ENCODE measurements at places on chromosomes 5 and 9. TPM values are rescaled to one million over a fixed set of nuclear protein-coding genes. Genes with fewer than 3 reads are reported as not detected.

The ADGRV1 gene
- 0.21 TPM for total RNA-seq

The CYLC2 gene
- total RNA-seq = not detected

DNA sequence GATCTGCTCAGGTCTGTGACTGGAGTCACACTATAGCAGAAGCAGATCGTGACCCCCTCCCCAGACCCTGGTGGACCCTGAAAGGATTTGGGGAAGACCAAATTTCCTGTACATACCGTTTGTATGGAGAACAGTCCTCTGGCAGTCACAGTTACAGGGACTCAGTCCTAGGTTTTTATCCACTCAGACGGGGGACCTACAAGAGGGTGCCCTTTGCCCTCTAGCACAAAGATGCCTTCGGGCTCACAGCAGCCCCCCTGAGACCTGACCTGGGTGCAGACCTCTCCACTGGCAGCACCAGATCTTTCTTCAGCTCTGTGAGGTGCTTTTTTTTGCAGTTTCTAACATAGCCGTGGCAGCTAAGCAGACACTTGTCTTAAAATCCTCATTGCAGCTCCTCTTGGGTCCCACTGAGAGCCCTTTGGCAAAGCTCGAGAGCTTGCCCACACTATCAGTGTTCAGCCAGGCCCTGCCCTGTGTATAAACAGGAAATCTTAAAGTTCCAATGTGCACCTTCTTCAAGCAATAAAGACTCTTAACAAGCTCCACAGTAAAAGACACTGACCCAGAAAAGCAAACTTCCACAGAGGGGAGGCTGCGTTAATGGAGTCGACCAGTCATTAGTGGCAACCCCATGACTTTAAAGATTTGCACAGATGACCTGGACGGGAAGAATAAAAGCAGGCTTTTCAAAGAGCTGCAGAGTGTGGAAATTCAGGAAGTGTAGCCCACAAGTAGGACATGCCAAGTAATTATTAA, 71.8 kb upstream of the LHFPL2 start:
- H3K4me3 ChIP-seq = no peak overlapping the region
- H3K4me1 ChIP-seq = no peaks in the 10 kb centered on the region
- no peak for DNase-seq
- H3K36me3 ChIP-seq = no peaks in the 10 kb centered on the region

GRCh38 chr5:142492781-142493281, 168.0 kb upstream of the SPRY4 start:
- H3K36me3 ChIP-seq = no peaks in the 10 kb centered on the region
- H3K4me1 ChIP-seq = no peaks in the 10 kb centered on the region
- no peaks in the 10 kb centered on the region for H3K27me3 ChIP-seq
- DNase-seq = no peak

DNA sequence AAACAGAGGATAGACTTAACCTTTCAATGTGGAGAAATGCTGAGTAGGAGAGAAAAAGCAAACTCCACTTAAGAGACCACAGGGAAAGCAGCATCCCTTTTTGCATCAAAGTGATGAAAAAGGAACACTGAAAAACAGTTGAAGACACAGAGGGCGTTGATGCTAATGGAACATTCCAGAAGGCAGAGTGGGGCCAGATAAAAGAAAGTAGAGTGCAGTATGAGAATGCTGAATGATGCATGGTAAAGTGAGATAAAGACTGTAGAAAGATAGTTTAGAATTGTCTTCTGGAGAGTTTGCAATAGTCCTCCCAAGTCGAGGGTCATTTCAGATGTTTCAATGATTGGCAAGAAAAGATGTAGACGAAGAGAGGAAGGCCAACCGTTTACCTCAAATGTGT, 574.3 kb downstream of the PRR16 start:
- H3K27ac ChIP-seq = no peak overlapping the region
- H3K36me3 ChIP-seq = no peaks in the 10 kb centered on the region
- no peaks in the 10 kb centered on the region for H3K4me1 ChIP-seq
- no peak for DNase-seq
- H3K27me3 ChIP-seq = no peaks in the 10 kb centered on the region

GRCh38 chr9:87137718-87138117, 190.4 kb upstream of the GAS1 start:
- peaks cover 5% of the 10 kb centered on the region for H3K27me3 ChIP-seq
- H3K4me1 ChIP-seq = no peaks in the 10 kb centered on the region
- no peak for DNase-seq
- H3K36me3 ChIP-seq = no peaks in the 10 kb centered on the region
- no peak overlapping the region for H3K4me3 ChIP-seq

DNA sequence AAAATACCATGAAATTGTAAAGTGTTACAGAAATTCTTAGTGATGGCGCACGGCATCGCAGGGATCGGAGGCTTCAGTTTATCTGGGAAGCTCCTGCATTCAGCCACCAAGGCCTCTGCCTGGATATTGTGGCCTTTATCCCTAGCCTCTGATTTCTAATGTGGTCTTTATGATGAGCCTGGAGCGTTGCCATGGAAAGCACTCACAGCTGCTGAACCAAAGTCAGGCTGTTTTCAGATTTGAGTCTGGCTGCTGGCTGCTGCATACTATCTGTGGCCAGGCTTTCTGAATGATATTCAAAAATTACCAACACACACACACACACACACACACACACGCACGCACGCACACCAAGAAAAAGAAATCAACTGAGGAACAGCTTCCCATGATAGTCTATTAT, 101.1 kb upstream of the ZNF366 start:
- H3K27me3 ChIP-seq = peaks cover 13% of the 10 kb centered on the region
- no peak overlapping the region for H3K27ac ChIP-seq
- H3K36me3 ChIP-seq = no peaks in the 10 kb centered on the region
- DNase-seq = no peak
- H3K4me1 ChIP-seq = peaks cover 5% of the 10 kb centered on the region

- H3K4me1 ChIP-seq = peaks cover 86% of the 10 kb centered on the region
- H3K36me3 ChIP-seq = no peaks in the 10 kb centered on the region
- H3K4me3 ChIP-seq = peak overlapping the region; percentile 85
- no peaks in the 10 kb centered on the region for H3K27me3 ChIP-seq
- peak overlapping the region; percentile 95 for H3K27ac ChIP-seq
Observed at GRCh38 chr9:121196389-121196788, 5.3 kb downstream of the RAB14 start.
